ENCODE measurements at places on chromosomes 4 and X.

DNA sequence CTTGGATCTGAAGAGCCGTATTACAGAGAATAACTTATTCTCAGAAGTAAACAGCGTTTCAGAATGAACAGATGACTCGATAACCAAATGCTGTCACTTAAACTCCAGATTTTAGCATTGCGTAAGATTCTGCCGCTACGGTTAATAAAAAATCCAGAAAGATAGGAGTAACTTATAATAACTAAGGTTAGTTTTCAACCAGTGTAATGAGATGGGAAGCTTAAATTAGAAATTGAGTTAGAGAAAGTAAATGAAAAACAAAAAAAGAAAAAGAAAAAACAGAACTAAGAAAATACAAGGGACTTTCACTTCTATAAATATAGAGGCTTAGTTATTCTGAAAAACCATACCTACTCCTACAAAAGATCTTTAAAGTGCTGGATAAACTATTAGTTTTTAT lies 13.1 kb upstream of the PARM1 start:
- DNase-seq = no peak

DNA sequence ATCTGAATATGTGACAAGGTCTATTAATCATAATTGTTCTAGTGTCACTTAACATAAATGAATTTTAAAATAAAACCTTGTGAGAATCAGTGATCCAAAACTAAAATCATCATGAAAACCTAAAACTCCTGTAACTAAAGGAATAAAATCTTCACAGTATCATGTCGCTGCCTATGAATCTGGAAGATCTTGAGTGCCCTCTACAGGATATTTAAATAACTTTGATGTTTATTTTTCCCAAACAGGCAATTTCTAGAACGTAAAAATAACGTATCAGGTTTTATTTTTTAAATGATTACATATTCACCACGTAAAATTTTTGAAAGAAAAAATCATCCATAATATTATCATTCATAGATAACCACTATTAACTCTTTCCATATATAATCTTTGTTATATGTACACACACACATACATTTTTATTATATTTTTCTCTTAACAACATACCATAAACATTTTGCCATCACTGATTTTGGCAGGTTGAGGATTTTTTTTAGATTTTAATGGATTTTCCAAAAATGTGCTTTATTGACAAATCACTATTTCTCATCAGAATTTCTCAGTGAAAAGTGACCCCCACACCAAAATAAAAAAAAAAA lies 79.6 kb downstream of the COMMD8 start:
- DNase-seq = no peak

- DNase-seq = no peak
These were observed 532.8 kb downstream of the FAT4 start for GRCh38 chr4:125847518-125847917.

- no peak for DNase-seq
These were observed 408 bp downstream of the TET2 start for GRCh38 chr4:105147016-105147552.

DNA sequence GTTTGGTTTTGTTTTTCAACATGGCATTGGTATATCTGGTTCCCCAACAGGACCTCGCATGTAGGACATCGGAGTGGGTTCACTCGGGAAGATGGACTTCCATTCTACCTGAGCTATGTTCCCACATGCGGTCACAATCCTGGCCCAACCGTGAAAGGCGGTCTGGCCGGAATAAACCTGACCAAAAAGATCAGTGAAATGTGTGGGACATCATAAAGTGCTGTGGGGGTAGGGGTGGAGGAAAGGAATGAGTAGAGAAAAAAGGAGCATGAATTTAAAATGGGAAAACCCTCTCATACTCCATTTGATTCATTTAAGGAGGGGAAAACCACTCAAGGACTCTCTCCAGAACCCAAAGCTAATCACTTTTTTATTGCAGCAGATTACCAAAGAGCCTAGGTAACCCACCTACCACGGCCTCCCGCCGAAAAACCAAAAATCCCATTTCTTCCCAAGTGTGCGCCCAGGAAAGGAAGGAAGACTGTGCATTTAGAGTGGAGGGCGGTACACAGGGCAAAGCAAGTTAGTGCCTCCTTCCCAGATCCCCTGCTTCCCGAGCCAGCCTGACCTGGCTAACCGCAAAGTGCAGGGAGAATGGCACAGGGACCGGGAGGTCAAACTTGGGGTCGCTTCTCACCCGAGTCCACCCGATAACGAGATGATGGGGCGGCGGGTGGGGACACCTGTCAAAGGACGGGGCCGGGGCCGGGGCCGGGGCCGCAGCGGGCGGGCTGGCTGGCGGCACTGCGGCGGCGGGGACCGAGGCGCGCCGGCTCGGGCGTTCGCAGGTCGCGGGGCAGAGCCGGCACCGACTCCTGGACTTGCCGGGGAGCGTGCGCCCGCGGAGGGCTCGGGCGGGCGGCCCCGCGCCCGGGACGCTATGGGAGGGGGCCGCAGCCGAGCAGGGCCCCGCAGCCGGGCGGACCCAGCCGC lies 669 bp downstream of the TMEM150C start:
- no peak for DNase-seq

GRCh38 chr4:107151173-107151572 lies 115.1 kb upstream of the DKK2 start:
- DNase-seq = no peak

- DNase-seq = no peak
These were observed 188.7 kb downstream of the STIM2 start for GRCh38 chr4:27049239-27049829.

DNA sequence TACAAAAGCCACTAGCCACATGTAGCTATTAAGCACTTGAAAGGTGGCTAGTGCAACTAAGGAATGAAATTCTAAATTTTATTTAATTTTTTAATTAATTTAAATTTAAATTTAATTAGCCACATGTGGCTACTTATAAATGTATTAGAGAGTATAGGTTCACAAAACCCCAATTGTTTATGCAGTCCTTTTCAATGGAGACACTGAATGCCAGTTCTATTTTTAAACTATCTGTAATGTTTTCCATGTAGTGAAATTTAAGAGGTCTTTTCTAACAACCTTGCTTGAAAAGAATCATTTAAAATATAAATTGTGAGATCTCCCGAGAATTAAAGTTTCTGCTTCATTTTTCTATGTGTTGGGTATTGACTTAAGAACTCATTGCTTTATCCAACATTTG lies 153.0 kb downstream of the REELD1 start:
- no peak for DNase-seq

- no peak for DNase-seq
These were observed 31.1 kb downstream of the CCKAR start for GRCh38 chr4:26459054-26459755.

DNA sequence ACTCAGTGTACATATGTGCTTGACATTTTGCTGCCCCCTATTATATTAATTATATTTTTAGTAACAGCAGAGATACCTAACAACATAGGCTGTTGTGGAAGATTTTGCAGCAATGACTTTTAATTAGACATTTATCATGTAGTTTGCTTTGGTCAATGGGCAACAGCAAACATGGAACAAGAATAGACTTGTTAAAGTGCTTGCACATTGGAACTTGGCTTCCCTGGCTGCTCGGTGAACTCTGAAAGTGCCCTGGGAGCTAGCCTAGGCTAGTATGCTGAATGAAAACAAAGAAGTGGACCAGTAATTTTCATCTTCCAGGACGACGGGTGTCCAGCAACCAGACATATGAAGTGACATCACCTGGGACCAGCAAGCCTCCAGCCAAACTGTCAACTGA lies 1157.1 kb downstream of the ARAP2 start:
- DNase-seq = no peak

DNA sequence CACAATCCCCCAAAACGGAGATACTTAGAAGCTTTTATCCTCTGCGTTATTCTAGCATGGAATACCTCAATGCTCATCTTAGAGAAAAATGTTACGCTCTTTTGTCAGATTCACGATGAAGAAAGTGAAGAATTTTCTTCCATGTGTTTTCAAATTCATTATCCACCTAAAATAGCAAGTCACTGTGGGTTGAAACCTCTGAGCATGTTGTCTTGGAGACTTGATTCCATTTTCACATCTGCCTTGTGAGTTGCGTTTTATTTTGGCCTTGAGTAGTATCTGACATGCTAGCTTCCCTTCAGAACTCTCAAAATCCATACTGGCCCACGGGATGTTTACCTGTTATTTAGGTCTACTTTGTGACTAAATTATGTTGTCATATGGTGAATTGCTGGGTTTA lies 66.3 kb downstream of the C4orf46 start:
- no peak for DNase-seq

DNA sequence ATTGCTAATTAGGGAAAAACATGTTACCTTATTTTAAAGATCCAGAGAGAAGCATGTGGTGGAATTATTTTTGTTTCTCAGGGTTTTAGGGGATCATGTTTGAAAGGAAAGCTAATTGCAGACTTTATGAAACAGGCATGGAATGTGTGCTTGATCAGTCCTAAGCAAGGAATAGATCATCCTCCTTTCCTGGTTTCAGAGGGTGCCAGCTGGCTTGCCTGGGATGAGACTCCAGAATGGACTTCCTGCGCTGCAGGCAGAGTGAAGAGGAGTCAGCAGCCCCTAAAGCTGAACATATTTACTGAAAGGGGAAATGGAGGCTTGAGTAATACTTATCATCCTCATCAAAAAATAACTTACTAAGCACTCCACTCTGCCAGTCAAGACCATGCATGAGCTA lies 13.3 kb downstream of the FGF5 start:
- DNase-seq = no peak

DNA sequence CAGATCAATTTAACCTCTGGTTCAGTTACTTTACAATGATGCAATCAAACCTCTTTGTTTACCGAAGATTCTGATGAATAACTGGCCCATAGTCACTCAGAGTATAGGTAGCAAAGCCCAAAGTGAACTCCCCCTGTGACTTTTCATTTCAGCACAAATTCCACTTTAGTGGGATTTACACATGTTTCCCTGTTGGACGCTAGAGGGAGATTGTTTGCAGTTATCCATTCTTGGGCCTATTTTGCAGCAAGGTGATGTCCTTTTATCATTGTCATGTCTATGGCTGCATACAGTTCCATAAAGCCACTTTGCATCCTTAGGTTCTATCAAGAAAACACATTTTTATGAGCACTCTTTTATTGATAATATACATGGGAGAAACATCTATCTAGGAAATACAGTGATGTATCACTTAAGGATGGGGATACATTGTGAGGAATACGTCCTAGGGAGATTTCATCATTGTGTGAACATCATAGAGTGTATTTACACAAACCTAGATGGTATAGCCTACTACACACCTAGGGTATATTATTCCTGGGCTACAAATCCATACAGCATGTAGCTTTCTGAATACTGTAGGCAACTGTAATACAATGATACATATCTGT lies 14.5 kb upstream of the DKK2 start:
- no peak for DNase-seq

- DNase-seq = no peak
These were observed 7.1 kb downstream of the SMIM9 start for GRCh38 chrX:154827194-154828015.

DNA sequence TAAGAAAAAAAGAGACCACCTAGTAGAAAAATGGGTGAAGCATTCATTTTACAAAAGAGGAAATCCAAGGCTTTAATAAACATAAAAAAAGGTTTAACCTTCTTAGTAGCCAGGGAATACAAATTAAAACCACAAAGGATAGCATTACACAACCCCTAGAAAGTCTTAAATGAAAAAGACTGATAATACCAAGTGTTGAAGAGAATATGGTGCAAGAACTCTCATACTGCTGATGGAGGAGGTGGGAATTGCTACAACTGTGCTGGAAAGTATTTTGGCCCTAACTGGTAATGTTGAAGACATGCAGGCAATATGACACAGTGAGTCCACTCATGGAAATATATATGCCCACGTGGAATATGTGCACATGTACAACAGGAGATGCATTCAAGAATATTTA lies 22.5 kb downstream of the ZNF41 start:
- DNase-seq = no peak

GRCh38 chr4:37388681-37389365 lies 144.3 kb downstream of the NWD2 start:
- no peak for DNase-seq

GRCh38 chr4:135065366-135065765 lies 863.8 kb upstream of the PABPC4L start:
- DNase-seq = no peak
